Tibial nerve (tissue), 4 donors: ENCODE measurements at places on chromosomes 4 and X.

DNA sequence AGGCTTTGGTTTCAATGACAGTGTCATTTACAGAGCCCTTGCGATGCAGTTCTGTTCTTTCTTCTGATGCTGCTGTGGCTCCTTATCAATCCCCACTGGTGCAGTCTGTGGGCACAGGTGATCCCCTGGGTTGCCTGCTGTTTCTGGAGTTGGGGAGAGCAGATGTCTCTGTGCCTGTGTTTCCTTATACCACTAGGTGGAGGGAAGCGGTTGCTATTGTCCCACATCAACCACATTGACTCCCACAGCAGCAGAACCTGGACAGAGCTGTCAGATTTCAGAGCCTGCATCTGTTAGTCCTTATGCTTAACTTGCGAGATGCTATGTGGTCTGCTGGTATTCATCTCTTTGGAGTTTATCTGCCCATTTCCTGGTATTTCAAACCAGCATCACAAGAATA is 57.7 kb downstream of the NEIL3 start:
- no peak for DNase-seq

GRCh38 chr4:184417802-184418511 is 56.4 kb downstream of the IRF2 start:
- DNase-seq = no peak

DNA sequence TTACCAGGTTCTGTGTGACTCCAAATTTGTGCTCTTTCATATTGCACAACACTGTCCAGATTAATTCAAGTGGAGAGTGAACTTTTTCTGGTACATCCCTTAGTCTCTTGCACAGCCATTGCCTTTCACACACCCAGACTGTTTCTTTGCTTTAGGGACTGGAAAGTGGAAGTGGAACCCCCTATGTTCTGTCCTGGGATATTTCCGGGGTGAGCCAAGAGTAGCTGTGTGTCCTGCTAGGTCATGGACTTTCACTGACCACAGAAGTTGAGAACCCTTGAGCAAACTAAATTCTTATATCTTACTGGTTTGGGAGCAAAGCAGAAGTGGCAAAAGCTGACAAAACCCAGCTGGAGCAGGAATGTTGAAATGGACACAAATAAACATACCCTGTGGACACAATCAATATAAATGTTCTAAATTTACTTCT is 10.3 kb upstream of the VSIG4 start:
- no peak for DNase-seq

GRCh38 chr4:124202099-124202498 is 510.4 kb downstream of the ANKRD50 start:
- DNase-seq = peak; percentile 31

- no peak for DNase-seq
Measured at GRCh38 chrX:120302434-120302833, 8.8 kb downstream of the TMEM255A start.

DNA sequence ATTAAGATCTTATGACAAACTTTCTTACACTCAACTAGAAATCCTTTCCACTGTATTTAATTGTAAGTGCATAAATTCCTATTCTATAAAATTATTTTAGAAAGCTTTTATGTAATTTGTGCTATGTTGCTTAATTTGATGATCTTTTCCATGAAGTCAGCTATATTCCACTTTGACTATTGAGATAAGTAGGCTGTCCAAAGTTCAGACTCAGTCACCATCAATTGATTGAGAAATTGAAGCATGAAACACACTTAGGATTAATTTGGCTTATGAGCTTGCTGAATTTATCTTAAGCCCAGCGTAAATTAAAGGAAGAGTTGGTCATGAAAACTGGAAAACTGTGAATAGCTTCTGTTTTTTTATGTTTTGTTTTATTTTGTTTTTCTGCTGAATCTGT is 18.7 kb upstream of the UGT2B10 start:
- no peak for DNase-seq

DNA sequence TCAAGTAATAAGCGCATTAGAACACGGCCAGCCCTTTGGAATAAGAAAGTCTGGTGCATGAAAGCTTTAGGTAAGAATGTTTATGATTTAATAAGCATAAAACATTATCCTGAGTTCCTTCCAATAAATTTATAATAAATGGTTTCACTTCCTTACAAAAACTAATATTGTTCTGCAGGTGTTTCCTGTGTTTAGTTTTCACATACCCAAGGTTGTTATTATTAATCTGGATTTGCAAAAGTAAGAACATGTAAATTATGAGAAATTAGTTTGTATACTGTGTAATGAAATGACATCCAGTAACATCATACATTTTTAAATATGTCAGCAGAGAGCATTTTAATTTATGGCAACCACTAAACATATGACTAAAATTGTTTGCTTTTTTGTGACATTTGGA is 72.1 kb downstream of the BANK1 start:
- DNase-seq = no peak

DNA sequence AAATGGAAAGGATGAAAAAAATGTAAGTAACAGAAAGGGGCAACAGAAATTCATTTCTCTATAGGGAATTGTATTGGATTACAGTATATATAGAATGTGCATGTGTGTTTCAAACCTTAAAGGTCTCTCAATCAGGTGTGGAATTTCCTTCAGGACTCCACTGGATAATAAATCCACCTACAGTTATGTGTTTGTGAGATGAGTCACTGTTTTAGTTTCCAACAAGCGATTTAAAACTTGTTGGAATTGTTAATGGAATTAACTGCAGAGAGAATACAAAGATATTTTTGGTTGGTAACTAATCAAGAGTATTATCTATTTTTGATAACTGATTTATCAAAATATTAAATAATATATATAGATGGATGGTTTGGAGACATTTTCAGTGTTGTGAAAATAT is 32.8 kb downstream of the CEP44 start:
- no peak for DNase-seq

GRCh38 chr4:1756079-1756478 is 34.8 kb downstream of the TACC3 start:
- no peak for DNase-seq

- DNase-seq = peak; percentile 13
Measured at GRCh38 chr4:14345356-14345775, 656.9 kb upstream of the CPEB2 start.

DNA sequence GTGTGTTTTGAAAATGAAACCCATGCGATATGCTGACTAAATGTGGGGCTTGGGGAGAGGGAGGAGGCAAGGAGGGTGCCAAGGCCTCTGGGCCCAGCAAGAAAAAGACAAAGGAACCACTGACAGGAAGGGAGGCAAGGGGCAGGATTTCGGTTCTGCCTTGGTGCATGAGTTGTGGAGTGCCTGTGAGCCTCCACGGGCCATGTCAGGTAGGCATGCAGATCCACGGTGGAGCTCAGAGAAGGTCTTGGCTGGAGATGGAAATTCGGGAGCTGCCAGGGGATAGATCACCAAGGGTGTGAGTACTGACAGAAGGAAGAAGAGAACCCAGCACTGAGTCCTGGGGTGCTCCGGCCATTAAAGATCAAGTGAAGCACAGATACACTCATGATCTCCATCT is 4.1 kb downstream of the EVC2 start:
- no peak for DNase-seq

DNA sequence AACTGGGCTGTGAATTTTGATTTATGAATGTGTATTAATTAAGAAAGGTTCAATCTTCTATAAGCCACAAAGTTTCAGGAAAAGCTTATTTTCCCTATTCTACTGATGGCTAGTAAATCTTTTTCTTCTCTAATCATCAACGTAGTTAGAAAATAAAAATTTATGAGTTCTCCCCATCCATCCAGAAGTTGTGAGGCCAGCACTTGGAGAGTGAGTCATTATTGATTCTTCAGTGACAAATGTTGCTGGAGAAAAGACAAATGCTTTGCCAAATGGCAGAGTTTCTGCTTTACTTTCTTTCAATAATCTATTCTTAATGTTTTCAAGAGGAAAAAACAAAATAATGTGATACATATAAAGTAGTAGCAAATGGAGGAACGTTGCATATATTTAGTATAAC is 11.3 kb upstream of the GRXCR1 start:
- DNase-seq = no peak

DNA sequence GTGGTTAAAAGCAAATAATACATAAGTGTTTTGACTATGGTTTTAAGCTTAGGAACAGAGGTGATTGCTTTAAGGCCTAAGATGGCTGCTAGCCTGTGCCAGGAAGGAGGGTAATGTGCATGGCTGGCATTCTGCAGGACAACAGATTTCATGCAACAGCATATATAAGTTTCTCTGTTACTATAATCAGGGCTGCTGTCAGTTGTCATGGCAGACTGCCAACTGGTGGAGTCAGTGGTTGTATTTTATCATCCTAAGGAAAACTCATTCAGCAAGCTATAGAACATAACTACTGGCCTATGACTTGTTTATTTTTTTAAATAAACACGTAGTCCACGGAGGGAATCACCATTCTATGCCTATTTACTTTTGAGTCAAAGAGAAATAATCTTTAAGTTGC is 77.7 kb upstream of the DCAF8L1 start:
- no peak for DNase-seq
